SK-N-SH (cell line): ENCODE measurements at places on chromosomes 3 and 15. TPM values are rescaled to one million over a fixed set of nuclear protein-coding genes. Genes with fewer than 3 reads are reported as not detected.

- DNase-seq: peak; percentile 81
Measured at GRCh38 chr15:31352911-31353811, 26.5 kb downstream of the KLF13 start.

- DNase-seq: peak; percentile 92
Measured at GRCh38 chr3:49703443-49703927, 14.1 kb downstream of the RNF123 start.

- no peak for DNase-seq
Measured at GRCh38 chr3:125238759-125239158, 26.2 kb upstream of the SLC12A8 start.

GRCh38 chr3:133943031-133943535 lies 47.4 kb upstream of the RAB6B start:
- no peak for DNase-seq

DNA sequence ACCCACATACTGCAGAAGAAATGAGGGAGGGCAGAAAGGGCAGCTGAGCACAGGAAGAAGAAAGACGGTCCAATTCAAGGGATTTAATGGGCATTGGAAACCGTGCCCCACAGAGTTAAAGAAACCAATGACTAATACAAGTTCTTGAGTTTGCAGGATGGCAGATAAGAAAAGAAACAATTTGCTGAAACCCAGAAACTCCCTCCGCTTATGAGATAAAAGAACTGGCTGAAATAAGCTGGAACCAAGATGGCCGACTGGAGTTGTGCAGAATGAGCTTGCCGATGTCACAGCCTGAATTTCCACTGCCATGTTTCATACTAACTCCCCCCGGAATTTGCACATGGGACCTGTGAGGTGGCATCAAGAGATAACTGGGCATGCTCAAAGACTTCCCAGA lies 47.1 kb downstream of the SCAP start:
- DNase-seq: no peak

The ARGFX gene
- polyA plus RNA-seq: not detected in 2 replicates

The ZNF619 gene
- 1.6 and 2.4 TPM in 2 replicates for polyA plus RNA-seq

The GRIP2 gene
- 0.15 and 0.26 TPM in 2 replicates for polyA plus RNA-seq

The OR4M2 gene
- polyA plus RNA-seq: not detected in 2 replicates
